Activated T-cell treated with anti-CD3 and anti-CD28 coated beads for 24 hours (primary cell): ENCODE measurements at places on chromosomes 5 and 9.
A peak's percentile ranks its signal among the peaks of the same experiment; 100 is the strongest.

DNA sequence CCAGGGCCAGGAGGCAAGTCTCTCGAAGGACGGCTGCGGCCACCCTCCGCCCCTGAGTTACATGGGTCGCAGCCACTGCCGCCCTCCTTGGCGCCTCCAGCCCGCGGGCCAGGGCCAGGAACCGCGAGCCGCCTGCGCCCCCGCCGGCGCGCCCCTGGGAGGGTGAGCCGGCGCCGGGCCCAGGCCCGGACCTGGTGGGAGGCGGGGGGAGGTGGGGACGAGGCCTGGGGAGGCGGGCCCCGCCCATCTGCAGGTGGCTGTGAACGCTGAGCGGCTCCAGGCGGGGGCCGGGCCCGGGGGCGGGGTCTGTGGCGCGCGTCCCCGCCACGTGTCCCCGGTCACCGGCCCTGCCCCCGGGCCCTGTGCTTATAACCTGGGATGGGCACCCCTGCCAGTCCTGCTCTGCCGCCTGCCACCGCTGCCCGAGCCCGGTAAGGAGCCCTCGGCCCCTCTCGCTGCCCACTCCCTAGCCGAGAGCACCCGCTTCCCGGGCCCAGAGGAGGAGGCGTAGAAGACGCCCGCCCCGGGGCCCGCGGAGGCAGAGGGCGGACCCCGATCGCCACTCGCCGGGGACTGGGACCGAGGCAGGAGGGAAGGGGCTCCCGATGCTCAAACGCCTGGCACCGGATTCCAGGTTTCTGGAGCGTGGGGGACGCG, at the start of gene ASS1:
Gene ASS1 (plus strand): TSS at position 397 of the 657 bp plus-strand sequence. CDS start 7,268 bp downstream, outside the sequence.
- peak; percentile 23 for DNase-seq

DNA sequence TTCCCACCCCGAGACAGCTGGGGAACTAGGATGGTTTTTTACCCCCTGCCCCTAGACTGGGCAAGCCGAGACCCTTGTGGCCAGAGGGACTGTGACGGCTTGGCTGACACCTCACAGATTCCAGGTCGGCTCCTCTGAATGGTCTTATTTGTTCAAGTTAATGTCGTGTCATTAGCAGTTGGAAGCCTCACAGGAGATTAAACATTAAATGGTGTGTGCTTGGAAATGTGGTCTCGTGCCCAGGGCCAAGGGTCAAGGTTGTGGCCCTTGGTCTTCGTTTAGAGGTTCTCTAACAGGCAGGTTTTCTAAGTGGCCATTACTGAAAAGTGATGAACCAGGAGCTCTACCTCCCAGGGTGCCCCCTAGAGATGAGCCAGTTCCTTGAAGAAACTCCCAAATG, 61.2 kb upstream of the RXRA start:
- DNase-seq = no peak

- no peak for DNase-seq
Measured at GRCh38 chr5:170306381-170306831, 8.8 kb upstream of the LCP2 start.

GRCh38 chr5:72151646-72152045, 44.4 kb downstream of the MAP1B start:
- DNase-seq = no peak

DNA sequence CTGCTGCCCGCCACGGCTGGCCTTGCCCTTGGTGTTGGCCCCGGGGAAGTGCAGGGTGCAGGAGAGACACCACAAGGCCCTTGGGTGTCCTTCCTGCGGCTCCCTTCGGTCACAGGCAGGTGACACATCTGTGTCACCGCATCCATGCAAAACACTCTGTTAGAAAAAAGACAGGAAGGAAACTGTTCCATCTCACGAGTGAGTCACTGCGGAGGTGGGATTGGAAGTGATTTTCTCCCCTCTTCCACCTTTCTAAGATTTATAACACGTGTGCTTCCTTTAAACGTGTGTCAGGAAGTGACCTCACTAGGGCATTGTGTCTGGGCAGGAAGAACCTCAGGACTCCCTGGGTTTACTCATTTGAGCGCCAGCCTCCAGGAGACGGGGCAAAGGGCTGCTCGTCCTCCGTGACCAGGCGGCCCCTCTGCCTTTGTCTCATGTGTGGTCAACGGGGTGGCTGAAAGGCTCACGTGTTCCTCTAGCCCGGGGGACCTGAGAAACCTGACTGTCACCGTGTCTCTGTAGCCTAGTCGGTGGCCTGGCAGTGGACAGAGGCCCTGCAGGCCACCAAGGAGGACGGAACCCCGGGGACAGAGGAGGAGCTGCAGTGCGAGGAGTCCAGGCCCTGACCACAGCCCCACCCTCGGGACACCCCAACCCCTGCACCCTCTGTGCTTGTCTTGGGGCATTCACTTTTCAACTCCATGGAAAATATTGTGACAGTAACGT, 4.9 kb upstream of the LCN1 start:
- DNase-seq = no peak

DNA sequence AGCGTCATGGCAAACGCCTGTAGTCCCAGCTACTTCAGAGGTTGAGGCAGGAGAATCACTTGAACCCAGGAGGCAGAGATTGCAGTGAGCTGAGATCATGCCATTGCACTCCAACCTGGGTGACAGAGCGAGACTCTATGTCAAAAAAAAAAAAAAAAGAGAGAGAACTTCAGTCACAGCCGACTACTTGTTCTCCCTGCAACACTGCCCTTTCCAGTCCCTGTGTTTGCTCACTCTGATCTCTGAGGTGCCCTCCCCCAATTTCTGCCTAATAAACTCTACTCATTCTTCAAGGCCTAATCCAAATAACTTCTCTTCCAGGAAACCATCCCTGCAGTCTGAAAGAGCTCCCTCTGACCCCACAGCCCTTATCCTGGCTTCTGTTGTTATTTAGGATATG, 28.1 kb downstream of the GFRA3 start:
- no peak for DNase-seq

- DNase-seq = no peak
Measured at GRCh38 chr5:96885518-96886338, 9.4 kb downstream of the ERAP2 start.

- DNase-seq = no peak
Measured at GRCh38 chr5:74320526-74320925, 320.0 kb downstream of the ENC1 start.

DNA sequence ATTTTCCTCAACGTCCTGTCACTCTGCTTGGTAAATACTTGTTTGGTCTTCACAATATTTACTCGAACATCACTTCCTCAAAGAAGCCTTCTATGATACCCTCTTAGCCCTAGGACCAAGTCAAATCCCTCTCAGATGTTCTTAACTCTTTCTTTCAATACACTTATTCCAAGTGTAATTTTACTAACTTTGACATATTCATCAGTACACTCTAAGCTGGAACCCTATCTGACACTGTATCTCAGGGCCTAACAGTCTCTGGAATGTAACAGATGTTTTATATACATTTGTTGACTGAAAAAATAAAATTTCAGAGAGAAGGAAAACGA, 19.6 kb downstream of the SIL1 start:
- no peak for DNase-seq

DNA sequence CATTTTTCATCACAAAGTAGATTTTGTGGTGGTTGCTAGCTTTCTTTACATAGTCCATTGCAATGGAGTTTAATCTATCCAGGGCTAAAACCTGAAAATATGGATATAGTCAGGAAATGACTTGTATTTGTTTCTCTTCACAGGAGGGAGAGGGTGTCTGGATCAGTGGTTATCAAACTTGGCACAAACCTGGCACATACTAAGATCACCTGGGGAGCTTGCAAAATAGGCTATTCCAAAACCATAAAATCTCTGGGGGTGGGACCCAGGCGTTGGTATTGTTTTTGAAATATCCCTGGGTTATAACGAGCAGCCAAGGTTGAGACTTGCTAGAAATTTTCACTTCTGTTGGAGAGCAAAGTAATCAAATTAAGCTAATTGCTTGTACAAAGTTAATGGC, 179.9 kb downstream of the PCSK1 start:
- no peak for DNase-seq

DNA sequence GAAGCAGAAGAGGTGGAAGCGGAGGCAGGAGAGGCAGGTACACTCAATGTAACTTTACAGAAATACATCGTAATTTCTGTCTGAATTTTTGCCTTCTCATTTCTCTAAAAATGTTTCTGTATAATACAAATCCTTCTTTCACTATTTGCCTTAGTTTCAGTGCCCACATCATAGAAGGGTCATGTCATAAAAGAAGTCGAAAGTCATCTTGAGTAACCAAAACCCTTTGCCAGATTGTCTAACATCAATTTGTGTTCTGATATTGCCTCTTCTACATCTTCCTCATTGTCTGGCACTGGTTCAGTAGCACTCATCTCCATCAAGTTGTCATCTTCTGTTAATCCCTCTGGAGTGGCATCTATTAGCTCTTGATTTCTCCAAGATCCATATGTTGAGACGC, 6.2 kb upstream of the CYFIP2 start:
- no peak for DNase-seq

DNA sequence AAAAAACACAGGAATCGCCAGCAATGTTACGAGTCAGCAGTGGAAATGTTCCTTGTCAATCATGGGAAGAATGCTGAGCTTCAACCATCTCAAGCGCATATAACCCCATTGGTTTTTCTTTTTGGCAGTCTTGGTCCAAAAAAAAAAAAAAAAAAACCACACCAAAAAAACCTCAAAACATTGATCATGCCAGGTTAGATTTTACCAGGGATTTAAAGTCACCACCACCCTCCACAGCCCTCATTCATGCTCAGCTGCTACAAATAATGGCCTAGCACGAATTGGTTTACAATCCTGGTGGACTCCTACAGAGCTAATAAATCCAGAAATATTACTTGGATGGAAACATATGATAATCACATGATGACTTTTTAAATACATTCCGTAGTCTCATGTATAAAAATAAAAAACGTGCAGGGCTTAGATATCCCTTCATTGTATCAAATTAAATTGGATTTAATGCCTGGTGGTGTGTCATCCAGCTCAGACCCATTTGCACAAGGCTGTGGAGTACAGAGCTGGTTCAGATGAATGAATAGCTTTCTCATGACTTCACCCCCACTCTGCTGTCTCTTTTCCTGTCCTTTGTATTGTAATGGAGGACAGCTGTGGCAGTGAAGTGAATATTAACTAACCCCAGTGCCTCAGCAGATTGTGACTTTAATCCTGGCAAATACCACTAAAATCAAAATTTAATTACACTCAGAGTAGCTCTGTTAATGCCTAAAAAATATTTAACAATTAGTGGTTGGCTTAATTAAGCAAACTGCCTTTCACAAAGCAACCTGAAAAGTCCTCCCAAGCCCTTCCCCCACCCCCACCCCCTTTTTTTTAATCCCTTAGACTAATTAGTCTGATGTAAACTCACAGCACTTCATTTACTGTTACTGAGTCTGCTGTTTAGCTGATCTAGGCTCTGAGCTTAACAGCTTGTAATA, 626.5 kb upstream of the ZNF608 start:
- no peak for DNase-seq

GRCh38 chr9:64773491-64773931, 511.5 kb downstream of the FOXD4L5 start:
- no peak for DNase-seq

- no peak for DNase-seq
Measured at GRCh38 chr9:108552459-108553040, 303.2 kb downstream of the ACTL7B start.

DNA sequence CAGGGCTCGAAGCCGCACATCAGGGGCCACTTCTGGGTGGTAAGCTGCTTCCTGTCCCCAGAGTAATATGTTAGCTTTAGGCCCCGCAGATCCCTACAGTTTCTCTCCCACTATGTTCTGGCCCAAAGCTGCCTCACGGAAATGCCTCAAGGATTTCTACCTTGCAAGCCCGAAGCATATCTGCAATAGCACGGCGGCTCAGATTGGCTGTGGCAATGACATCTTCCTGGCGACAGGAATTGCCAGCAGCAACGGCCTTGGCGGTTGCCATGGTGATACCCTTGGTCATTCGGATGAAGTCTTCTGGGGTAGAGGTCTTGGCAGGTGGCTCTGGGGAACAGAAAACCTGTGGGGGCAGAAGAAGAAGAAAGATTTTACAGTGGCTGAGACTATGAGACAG, 10.3 kb upstream of the TPM2 start:
- DNase-seq = no peak

DNA sequence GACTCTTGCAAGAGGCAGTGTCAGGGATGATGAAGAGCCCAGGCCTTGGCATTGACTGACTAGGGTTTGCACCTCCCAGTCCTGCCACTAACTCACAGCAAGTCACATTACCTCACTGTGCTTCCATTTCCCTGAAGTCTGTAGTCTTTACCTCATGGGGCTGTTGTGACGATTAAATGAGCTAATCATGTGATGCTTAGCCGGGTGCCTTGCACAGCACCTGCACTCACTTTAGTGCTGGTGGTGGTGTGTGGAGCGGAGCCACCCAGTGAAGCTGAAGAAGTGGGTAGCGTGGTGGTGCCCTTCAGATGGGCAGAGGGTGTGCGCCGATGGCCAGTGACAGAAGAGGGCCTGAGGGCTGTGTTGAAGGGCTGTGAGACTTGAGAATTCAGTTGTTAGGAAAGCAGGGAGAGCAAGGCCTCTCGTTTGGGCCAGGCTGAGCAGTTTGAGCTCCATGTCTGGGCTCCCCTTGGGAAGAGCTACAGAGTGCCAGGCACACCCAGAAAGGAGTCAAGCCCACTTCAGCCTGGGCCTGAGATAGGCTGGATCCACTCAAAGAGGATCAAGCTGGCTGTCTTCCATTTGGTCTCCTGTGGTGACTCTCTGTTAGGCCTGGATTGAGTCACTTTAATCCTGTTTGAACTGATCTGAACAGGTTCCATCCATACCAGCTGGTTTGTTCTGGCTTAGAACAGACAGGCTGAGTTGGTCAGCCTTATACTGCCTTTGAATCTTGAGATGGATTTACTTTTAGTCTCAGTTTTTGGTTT, 42.5 kb downstream of the RALGPS1 start:
- DNase-seq = no peak

- no peak for DNase-seq
Measured at GRCh38 chr9:83039303-83039702, 23.6 kb downstream of the RASEF start.

GRCh38 chr9:70362952-70363351, 51.5 kb downstream of the KLF9 start:
- no peak for DNase-seq

GRCh38 chr9:112233769-112234168, 58.7 kb upstream of the SUSD1 start:
- no peak for DNase-seq

DNA sequence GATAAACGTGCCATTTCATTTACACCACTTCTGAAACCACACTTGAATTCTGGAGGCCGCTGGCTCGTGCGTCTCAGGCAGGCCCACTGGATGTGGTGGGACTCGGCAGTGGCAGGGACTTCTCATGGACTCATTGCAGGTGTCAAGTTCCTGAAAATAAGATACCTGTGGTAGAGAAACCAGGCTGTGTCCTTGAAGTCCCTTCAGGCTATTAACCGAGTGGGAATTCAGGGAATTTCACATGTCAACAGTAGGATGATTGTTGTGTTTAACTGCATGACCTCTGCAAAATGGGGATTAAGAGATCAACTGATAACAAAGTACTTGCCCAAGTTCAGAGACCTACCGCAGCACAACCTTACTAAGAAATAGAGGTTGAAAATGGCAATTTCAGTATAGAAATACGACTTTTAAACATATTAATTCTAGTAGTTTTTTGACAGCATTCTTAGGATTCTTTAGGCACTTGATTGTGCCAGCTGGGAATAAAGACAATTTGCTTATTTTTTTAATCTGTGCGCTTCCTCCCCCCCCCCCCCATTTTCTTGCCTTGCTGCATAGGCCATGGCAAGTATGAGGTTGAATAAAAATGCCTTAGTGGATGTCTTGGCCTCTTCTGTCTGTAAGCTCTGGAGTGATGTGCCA, 26.8 kb downstream of the TRIP13 start:
- DNase-seq = no peak
